MCF 10A (cell line): ENCODE measurements at places on chromosomes 3 and 15.

- DNase-seq, result peak; percentile 75
These were observed 5.2 kb upstream of the WNT7A start for GRCh38 chr3:13884851-13885703.

- DNase-seq, result peak; percentile 51
These were observed 61.3 kb upstream of the MME start for GRCh38 chr3:155018621-155019330.

- DNase-seq, result no peak
These were observed 9.2 kb upstream of the EIF2B5 start for GRCh38 chr3:184126006-184126405.

- DNase-seq, result no peak
These were observed 35.8 kb downstream of the LRIG1 start for GRCh38 chr3:66465034-66465433.

DNA sequence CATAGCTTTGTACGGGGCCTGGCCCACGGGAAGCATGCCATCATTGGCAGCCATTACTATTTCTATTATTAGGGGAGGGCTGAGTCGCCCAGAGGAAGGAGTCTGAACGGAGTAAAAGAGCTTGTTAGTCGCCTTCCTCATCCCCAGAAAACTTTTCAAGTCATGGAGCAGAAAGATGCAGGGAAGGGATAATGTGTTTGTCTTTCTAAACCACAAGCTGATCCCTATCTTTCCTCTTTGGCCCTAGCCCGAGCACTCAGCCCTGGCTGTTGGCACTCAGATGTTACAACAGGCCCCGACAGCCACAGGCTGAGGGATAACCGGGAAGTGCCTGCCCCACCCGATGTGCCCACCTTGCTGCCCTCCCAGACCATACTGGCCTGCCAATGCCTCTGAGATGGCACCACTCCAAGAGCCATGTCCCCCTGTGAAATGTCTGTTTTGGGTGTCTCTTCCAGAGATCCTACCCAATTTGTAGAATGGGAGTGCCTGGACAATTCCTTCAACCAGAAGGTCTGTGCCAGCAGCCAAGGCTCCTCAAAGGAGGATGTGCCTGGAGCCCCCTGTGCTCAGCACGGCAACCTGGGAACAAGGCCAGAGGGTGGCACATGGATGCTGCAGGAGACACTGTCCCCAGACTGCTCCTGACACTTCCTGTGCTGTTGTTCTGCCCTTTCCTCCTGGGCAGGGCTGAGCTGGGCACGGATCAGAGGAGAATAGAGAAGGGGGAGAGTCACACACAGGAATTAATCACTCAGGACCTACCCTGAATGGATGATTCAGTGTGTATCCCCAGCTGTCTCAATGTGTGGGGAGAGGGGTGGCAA, 10.8 kb downstream of the PAK6 start:
- no peak for DNase-seq

DNA sequence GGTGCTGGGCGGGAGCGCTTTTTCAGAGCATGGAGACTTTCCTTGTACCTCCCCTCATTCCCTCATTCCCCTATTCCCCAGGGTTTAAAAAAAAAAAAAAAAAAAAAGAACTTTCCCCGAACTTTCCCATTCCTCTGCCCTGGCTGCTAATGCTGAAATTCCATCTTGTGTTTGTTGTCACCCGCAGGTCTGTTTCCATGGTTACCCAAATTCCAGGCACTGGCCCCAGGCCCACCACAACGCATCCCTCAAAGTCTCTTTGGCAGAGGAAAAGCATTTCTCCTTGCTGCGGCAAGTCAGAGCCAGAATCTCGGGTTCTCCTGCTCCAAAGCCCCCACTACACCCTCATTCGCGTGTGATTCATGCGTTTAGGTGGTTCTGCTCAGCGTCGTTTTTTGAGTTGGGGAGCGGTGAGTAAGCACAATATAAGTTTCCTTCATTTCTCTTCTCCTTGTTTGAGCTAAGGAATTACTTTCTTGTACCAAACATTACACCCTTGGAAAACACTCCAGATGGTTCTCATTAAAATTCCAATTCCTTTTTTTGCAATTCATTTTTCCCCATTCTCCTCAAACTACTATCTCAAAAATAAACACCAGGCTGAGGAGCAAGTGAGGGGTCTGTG, 21.6 kb downstream of the ANAPC13 start:
- DNase-seq, result no peak
